ENCODE measurements at places on chromosomes 7 and 10.

DNA sequence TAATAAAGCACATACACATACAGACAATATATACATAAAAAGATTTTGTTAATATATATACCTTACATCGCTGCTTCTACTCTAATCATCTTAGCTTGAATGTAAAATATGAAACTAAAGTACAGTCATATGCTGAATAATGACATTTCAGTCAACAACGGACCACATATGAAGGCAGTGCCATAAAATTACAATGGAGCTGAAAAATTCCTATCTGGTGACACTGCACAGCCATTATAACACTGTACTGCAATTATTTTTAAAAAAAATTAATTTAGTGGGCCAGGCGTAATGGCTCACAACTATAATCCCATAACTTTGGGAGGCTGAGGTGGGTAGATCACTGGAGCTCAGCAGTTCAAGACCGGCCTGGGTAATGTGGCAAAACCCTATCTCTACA, 122.3 kb downstream of the JMJD1C start:
- no peak for DNase-seq

- DNase-seq, result no peak
Observed at GRCh38 chr7:69803699-69804516, 205.6 kb downstream of the AUTS2 start.

DNA sequence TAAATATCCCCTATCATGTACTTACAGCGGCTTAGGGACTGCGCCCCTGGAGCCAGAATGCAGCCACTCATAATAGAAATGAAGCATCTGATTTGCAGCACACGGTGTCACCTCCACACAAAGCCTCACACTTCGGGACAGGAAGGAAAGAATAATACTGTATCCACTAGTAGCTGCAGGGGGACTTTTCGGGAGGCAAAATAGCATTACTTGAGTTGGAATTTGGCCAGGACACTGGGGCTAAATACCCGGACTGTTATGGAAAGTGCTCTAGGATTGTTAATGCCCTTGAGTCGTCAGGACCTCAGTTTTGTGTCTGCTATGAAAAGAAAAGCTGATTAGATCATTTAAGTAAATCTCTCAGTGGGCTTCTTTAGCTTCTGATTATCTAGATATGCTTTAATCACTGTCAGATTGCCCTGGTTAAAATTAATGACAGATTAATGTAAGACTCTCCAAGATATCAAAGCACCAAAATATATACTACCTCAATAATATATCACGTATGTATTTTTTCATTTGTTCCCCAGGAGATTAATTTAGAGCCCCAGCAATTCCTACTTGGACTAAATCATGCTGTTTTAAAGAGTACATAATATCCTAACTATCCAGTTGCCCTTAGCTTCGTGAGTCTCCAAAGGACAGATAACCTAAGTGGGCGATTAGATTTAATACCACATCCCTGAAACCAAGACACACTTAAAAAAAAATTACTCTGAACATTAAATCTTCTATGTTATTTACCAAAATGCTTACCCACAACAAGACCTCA, 173.0 kb upstream of the NEBL start:
- DNase-seq, result no peak

- DNase-seq, result no peak
Observed at GRCh38 chr10:111756217-111757061, 427.1 kb downstream of the GPAM start.

DNA sequence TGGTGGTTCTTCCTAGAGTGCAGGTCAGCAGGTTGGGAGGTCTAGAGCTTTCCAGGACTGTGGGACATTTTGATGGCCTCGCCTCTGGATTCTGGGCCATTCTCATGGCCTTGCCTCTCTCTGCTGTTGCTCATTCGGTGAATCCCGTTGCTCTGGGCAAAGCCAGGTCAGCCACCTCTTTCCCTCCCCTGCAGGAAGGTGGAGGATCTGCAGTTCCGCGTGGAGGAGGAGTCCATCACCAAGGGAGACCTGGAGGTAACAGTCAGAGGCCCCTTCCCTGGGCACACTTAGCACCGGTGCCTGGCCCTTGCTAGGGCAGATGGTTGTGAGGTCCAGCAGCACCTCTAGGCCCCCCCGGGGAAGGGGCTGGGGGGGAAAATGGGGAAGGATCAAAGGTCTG, 74.9 kb downstream of the CLIP2 start:
- no peak for DNase-seq

GRCh38 chr10:67853512-67853911, 15.5 kb upstream of the DNAJC12 start:
- no peak for DNase-seq

DNA sequence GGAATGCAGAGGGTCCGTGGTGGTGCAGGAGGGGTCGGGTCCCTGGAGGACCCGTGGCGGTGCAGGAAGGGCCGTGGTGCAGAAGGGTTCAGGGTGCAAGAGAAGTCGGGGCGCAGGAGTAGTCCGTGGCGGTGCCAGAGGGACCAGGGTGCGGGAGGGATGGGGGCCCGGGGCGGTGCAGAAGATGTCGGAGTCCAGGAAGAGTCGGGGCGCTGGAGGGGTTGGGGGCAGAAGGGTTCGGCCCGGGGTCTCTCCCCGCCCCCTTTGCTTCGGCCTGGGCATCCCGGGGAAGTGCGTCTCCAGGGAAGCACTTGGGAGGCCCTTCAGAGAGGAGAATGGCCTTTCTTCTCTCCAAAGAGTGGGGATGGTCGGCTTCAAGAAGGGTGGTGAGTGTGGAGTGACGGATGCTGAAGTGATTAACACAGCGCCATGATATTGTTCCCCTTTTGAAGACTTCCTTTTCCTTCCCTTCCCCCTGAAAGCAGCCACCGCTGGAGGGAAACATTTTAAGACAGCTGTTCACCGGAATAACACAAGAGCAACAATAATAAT, 997 bp downstream of the WDR37 start:
- no peak for DNase-seq

- no peak for DNase-seq
Observed at GRCh38 chr7:155145477-155146255, 75.5 kb downstream of the HTR5A start.

Measured in stimulated activated CD8-positive, alpha-beta memory T cell treated with anti-CD3 and anti-CD28 coated beads, Interleukin-2, amount 100 ng/mL, for 1 hour (primary cell).